KG1 (cell line): ENCODE measurements at places on chromosomes 16 and 17.

DNA sequence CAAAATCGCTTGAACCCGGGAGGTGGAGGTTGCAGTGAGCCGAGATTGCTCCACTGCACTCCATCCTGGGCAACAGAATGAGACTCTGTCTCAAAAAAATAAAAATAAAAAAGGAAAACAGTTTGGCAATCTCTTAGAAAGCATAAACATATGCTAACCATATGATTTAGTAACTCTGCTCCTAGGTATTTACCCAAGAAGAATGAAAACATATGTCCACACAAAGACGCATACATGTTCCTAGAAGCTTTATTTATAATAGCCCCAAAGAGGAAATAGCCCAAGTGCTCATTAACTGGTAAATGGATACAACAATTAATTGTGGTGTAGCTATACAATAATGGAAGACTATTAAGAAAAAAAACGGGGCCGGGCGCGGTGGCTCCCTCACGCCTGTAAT is 18.5 kb upstream of the CDH1 start:
- DNase-seq: no peak

- DNase-seq: no peak
Observed at GRCh38 chr17:48905987-48906515, 2.2 kb upstream of the UBE2Z start.

DNA sequence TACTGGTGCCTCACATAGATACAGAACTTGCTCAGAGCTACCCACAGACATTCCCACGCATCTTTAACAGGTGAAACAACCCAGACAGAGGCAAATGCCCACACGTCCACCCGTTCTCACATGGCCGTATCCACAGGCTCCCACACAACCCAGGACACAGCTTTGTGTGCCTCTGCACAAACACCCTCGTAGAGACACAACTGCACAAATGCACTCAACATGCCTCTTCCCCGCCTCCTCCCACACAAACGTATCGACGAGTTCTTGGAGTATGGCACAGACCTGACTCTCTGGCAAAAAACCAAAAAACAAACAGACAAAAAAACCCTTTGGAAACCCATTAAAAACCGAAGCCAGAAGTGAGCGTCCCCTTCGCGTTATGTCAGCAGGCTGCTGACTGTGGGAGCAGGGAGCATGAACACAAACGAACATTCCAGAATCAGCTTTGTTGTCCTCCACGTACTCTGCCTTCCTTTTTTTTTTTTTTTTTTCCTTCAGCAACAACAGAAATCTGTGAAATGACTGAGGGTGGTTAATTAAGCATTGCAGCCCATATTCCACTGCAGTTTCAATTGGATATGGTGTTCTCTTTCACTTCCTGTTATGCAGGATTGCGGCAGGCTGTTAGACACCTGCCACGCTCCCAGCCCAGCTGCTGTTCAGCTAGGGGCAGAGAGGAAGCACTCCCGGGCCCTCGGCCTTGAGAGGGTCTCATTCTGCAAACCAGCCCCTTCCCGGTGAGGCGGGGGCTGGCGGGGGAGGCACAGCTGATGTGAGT is 313.7 kb downstream of the MAF start:
- DNase-seq: no peak

DNA sequence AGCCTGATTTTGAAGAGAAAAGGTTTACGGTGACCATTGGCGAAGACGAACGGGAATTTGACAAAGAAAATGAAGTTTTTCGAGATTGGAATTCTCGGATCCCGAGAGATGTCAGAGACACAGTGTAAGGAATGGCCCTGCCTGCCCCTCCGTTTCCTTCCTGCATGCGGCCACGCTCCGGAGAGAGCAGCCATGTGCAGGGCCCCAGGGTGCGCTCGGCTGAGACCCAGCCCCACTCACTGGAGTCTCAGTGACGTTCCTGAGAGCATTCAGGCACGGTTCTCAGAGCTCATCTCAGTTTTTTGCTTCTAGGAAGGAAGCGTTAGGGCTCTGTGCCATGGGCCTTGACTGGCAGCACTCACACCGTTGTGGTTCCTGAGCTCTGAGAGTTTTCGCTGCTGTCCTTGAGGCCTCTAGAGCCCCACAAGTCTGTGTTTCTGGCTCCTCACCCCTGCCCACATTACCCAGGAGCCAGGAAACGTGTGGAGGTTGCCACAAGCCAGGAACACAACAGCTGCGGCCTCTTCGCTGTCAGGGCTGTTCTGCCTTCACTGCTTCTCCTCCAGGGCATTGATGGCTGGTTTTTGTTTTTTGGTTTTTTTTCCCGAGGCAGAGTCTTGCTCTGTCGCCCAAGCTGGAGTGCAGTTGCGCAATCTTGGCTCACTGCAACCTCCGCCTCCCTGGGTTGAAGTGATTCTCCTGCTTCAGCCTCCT is 29.8 kb downstream of the ZC3H18 start:
- DNase-seq: no peak
